ENCODE measurements at places on chromosomes 16 and 17. TPM values are rescaled to one million over a fixed set of nuclear protein-coding genes. Genes with fewer than 3 reads are reported as not detected.
A peak's percentile ranks its signal among the peaks of the same experiment; 100 is the strongest.

DNA sequence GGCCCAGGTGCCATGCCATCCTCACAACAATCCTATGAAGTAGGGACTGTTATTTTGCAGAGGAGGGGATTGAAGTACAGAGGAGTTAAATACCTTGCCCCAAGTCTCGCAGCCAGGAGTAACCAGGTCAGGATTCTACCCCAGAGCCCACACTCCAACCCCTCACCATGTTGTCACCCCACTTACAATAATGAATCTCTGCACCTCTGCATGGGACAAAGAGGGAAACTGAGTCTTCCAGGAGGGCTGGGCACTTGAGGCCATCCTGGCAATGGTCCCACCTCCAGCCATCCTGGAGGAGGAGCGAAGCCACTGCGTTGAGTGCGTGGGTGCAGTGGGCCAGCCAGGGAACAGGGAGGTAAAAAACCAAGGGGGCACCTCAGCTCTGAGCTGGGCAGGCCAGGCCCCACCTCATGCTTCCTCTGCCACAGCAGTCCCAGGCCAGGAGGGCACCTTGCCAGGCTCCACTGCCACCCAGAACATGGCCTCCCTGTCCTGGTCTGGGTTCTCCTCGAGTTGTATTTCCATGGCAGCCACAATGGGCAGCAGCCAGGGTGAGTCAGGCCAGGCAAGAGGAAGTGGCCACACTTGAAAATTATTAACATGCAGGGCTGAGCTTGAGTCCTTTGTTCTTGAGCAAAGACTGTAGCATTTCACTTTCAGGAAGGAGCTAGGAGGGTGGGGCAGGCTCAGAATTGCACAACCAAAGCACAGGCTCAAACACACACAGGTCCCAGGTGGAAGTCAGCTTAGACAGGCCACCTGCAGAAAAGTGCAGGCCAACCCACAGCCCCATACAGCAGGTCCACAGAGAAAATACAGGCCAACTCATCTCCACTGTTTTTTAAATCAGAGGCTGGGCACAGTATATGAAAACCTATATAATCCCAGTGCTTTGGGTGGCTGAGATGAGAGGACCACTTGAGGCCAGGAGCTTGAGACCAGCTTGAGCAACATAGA is 52.1 kb downstream of the CUEDC1 start:
- peak; percentile 91 for DNase-seq
- H3K27me3 ChIP-seq = no peaks in the 10 kb centered on the region
- peaks cover 56% of the 10 kb centered on the region for H3K4me1 ChIP-seq
- peak overlapping the region; percentile 91 for H3K27ac ChIP-seq
- no peak overlapping the region for H3K4me3 ChIP-seq

The KRT27 gene
- total RNA-seq = 0.44 TPM

- DNase-seq = no peak
- H3K4me3 ChIP-seq = no peak overlapping the region
- no peaks in the 10 kb centered on the region for H3K27me3 ChIP-seq
- no peaks in the 10 kb centered on the region for H3K36me3 ChIP-seq
Measured at GRCh38 chr17:33131620-33132019, 140.0 kb downstream of the SPACA3 start.

GRCh38 chr16:5639531-5639930 is 541.9 kb upstream of the EEF2KMT start:
- H3K36me3 ChIP-seq = no peaks in the 10 kb centered on the region
- DNase-seq = no peak
- H3K27me3 ChIP-seq = no peaks in the 10 kb centered on the region

- no peak for DNase-seq
- no peak overlapping the region for H3K4me3 ChIP-seq
- H3K27ac ChIP-seq = no peak overlapping the region
- no peaks in the 10 kb centered on the region for H3K36me3 ChIP-seq
- peaks cover 5% of the 10 kb centered on the region for H3K4me1 ChIP-seq
Measured at GRCh38 chr16:86991679-86992078, 325.5 kb downstream of the C16orf95 start.

The CLEC18A gene
- total RNA-seq = 1.8 TPM

Measured in left lung (tissue), 14 donors.